ENCODE measurements at places on chromosomes 16 and 17. TPM values are rescaled to one million over a fixed set of nuclear protein-coding genes. Genes with fewer than 3 reads are reported as not detected.

The MRTFB gene
- polyA plus RNA-seq, result 35.1 TPM

The MAP2K6 gene
- polyA plus RNA-seq, result 10.5 TPM

The IRX5 gene
- 1.2 TPM for polyA plus RNA-seq

The C17orf50 gene
- polyA plus RNA-seq, result not detected

The EPOP gene
- polyA plus RNA-seq, result 1.2 TPM

The PPY gene
- not detected for polyA plus RNA-seq

The SDR42E2 gene
- polyA plus RNA-seq, result not detected

The EFNB3 gene
- 2.8 TPM for polyA plus RNA-seq

The CAMKK1 gene
- polyA plus RNA-seq, result 1.1 TPM

The MMP25 gene
- polyA plus RNA-seq, result not detected

The EPN2 gene
- 8.2 TPM for polyA plus RNA-seq

The SULT1A1 gene
- 39.9 TPM for polyA plus RNA-seq

The TGFB1I1 gene
- polyA plus RNA-seq, result not detected

The KRT26 gene
- not detected for polyA plus RNA-seq

The TPSG1 gene
- polyA plus RNA-seq, result not detected

The OSBPL7 gene
- 0.90 TPM for polyA plus RNA-seq

The GRAP gene
- not detected for polyA plus RNA-seq

The PRCD gene
- polyA plus RNA-seq, result 4.9 TPM
